ENCODE measurements at places on chromosomes 6 and 20. TPM values are rescaled to one million over a fixed set of nuclear protein-coding genes. Genes with fewer than 3 reads are reported as not detected.

GRCh38 chr20:49668181-49668877 lies 45.3 kb downstream of the B4GALT5 start:
- H3K27ac ChIP-seq, result peak overlapping the region; percentile 84
- H3K4me1 ChIP-seq, result peaks cover 50% of the 10 kb centered on the region
- peaks cover 8% of the 10 kb centered on the region for H3K36me3 ChIP-seq
- H3K4me3 ChIP-seq, result peak overlapping the region; percentile 70
- H3K27me3 ChIP-seq, result peaks cover 2% of the 10 kb centered on the region

SLC13A3 gene
- not detected for total RNA-seq

LBP gene
- not detected for total RNA-seq

GRCh38 chr6:14353798-14354197 lies 236.2 kb downstream of the CD83 start:
- H3K4me3 ChIP-seq, result no peak overlapping the region
- no peaks in the 10 kb centered on the region for H3K4me1 ChIP-seq
- no peak overlapping the region for H3K27ac ChIP-seq
- no peak for DNase-seq
- H3K36me3 ChIP-seq, result no peaks in the 10 kb centered on the region

GRCh38 chr6:142885182-142885867 lies 59.7 kb downstream of the HIVEP2 start:
- H3K36me3 ChIP-seq, result peaks cover 14% of the 10 kb centered on the region
- H3K27me3 ChIP-seq, result no peaks in the 10 kb centered on the region

- no peak overlapping the region for H3K4me3 ChIP-seq
- no peaks in the 10 kb centered on the region for H3K4me1 ChIP-seq
- H3K36me3 ChIP-seq, result no peaks in the 10 kb centered on the region
- no peak overlapping the region for H3K27ac ChIP-seq
These were observed 37.6 kb downstream of the OR2B6 start for GRCh38 chr6:27994616-27995015.

DNA sequence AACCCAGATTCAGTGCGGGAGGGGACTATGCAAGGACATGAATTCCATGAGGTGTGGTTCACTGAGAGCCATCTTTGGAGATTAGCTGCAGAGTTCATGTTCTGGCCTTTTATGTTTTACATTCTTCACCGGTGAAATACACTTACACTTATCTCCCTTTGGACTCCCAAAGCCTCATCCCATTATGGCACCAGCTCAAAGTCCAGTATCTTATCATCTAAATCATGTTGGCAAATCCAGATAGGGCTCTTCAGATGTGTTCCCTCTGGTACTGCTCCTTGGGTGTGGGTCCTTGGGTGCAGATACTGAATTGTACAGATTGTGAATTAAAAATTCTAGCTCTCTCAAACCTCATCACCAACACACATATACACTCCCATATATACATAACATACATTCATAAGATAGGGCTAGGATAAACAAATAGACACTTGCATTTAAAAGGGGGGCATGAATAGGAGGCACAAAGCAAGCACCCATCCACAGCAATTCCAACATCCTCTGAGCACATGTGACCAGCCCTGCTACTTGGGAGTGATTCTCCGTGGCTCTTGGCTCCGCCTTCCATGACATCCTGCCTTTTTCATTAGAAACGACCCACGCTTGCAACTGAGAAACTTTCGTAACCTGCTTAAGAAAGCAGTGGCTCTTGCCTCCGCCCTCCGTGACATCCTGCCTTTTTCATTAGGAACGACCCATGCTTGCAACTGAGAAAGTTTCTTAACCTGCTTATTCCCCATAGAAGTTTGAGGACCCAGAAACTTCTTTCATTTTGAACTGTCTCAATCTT lies 53.6 kb upstream of the LRRC1 start:
- H3K4me3 ChIP-seq, result peak overlapping the region; percentile 30
- peaks cover 15% of the 10 kb centered on the region for H3K4me1 ChIP-seq
- no peaks in the 10 kb centered on the region for H3K36me3 ChIP-seq
- H3K27ac ChIP-seq, result peak overlapping the region; percentile 38
- H3K27me3 ChIP-seq, result peaks cover 2% of the 10 kb centered on the region

DNA sequence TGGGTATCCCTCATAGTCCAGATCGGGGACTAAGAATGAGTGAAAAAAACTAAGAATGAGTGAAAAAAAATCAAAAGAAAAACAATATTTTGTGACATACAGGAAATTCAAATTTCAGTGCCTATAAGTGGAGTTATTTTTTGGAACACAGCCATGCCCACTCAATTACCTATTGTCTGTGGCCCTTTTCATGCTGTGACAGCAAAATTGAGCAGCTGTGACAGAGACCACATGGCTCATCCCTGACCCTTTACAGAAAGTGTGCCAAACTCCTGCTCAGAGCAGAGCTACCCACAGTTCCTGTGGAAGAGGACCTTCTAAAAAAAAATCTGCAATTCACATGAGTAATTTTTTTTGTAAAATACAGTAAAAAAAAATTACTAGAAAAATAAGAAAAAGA lies 1.4 kb downstream of the NCR2 start:
- no peak for DNase-seq
- no peaks in the 10 kb centered on the region for H3K36me3 ChIP-seq
- H3K27ac ChIP-seq, result no peak overlapping the region
- peaks cover 19% of the 10 kb centered on the region for H3K4me1 ChIP-seq
- peaks cover 4% of the 10 kb centered on the region for H3K27me3 ChIP-seq

DNA sequence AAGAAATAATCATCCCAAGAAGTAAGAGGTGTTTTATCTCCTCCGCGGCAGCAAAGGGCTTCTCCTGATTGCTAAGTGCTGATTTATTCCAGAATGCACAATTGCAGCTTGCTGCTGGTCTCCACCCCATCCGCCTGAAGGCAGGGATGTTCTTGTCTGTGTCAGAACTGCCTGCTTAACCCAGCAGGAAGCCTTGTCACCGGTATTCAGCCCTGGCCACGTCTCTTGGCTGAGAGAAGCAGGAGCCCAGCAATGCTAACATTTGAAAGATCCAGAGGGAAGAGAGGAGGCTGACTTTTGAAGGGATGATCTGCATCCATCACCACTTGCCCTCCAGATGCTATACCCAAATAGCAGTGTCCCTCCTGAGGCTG lies 4.2 kb downstream of the SCML4 start:
- H3K4me3 ChIP-seq, result peak overlapping the region; percentile 75
- peak overlapping the region; percentile 80 for H3K27ac ChIP-seq
- peaks cover 11% of the 10 kb centered on the region for H3K36me3 ChIP-seq
- peaks cover 66% of the 10 kb centered on the region for H3K4me1 ChIP-seq
- peak; percentile 49 for DNase-seq

DNA sequence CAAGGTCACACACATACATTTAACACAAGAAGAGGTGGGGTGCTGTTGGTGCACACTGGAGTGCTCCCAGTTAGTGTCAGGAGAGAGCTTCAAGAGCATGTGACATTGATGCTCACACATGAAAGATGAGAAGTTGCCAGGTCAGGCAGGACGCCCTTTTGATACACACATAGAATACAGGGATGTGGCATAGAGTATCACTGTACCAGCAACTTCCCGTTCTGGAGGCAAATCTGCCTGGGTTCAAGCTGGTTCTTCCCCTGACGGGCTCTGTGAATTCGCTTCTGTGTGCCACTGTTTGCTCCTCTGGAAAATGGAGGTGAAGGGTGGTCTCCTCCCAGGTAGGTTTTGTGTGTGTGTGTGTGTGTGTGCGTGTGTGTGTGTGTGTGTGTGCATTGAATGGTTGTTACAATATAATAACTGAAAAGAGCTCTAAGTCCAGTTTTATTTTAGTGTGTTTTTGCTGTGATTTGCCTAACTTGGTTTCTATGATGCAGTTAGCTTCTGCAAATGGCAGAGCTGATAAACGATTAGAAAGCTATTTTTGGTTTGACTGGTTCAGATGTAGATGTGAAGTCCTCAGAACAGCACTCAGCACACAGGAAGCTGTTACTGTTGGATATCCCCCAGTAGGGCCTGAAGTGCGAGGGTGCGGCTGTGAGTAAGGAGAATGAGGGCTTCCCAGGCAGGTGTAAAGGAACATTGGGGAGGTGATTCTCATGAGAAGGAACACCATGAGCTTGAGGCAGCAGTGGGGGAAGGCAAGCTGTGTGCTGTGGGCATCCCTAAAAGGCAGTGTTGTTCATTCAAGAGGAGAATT lies 53.4 kb downstream of the HIVEP1 start:
- H3K36me3 ChIP-seq, result peaks cover 4% of the 10 kb centered on the region
- H3K27ac ChIP-seq, result peak overlapping the region; percentile 48
- DNase-seq, result no peak
- peaks cover 42% of the 10 kb centered on the region for H3K4me1 ChIP-seq
- no peak overlapping the region for H3K4me3 ChIP-seq

DNA sequence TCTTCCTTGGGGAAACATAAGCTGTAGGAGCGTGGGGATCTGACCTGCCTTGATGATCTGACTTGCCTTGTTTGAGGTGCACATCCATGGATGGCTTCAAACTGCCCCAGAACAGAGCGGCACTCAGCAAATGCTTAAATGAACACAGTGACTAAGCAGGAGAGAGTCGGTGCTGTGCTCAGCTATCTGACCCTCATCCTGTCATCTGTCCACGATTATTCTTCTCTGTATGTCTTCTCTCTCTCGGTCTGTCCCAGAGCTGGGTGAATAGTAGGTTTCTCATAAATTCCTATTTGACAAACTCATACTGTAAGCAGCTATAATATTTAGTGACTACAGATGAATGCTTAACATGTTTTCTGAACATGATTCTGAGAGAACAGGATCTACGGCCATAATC lies 37.3 kb downstream of the TRAM2 start:
- H3K27ac ChIP-seq, result no peak overlapping the region
- DNase-seq, result no peak
- H3K36me3 ChIP-seq, result peaks cover 3% of the 10 kb centered on the region

UFL1 gene
- total RNA-seq, result 23.5 TPM

DAAM2 gene
- total RNA-seq, result not detected

FAM184A gene
- 5.4 TPM for total RNA-seq

DNA sequence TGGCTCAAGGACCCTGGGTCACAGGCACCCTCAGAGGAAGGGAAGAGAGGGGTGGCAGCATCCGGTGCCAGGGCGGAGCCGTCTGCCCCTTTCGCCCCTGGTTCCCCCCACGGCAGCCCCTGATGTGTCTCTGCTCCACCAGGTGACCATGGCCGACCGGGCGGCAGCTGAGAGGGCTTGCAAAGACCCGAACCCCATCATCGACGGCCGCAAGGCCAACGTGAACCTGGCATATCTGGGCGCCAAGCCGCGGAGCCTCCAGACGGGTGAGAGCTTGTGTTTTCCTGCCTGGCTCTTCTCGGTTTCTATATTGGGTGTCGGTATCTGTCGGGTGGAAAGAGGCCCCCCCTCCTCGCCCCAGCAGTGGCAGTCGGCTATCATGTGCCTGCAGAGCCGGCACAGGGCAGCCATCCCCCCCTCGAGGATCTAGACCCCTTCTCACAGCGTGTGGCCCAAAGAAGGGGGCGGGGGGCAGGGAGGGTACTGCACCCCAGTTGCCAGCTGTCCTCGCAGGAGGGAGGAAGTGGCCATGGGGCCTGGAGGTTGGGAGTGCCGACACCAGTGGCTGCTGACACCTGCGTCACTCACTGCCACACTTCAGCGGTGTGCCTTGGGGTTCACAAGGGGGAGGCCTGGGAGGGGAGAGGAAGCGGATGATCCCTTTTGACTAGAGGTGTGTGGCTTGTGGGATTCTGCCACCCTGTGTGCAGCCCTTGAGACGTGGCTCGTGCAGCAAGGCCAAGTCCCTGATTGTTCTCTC lies 1.5 kb downstream of the RBM38 start:
- H3K4me3 ChIP-seq, result peak overlapping the region; percentile 98
- peaks cover 67% of the 10 kb centered on the region for H3K4me1 ChIP-seq
- H3K27ac ChIP-seq, result peak overlapping the region; percentile 96
- peak; percentile 93 for DNase-seq
- peaks cover 54% of the 10 kb centered on the region for H3K36me3 ChIP-seq

DNA sequence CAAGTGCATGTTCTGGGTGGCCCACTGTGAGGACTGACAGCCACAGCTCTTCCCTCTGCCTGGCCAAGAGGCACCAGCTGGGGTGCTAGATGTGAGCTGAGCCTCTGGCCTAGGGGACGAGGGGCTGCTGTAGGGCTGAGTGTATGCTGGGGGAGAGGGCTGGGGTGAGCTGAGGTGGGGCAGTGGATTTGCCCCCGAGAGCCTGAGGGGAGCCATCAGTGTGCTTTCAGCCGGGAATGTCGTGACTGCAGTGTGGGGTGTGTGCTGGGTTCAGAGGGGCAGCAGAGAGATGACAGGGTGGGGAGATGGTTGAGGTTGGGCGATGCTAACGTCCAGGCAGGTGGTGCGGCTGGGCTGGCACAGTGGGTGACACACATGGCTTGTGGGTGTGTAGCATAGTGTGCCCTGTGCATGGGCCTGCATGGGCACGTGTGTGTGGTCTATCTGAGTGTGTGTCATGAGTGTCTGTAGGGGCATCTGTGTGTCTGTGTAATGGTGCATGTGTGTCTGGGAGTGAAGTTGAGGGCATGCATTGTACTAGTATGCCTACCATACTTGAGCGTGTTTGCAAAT lies 46.0 kb upstream of the BLCAP start:
- H3K4me3 ChIP-seq, result no peak overlapping the region
- DNase-seq, result no peak
- no peaks in the 10 kb centered on the region for H3K36me3 ChIP-seq
- no peaks in the 10 kb centered on the region for H3K4me1 ChIP-seq
- no peak overlapping the region for H3K27ac ChIP-seq

DNA sequence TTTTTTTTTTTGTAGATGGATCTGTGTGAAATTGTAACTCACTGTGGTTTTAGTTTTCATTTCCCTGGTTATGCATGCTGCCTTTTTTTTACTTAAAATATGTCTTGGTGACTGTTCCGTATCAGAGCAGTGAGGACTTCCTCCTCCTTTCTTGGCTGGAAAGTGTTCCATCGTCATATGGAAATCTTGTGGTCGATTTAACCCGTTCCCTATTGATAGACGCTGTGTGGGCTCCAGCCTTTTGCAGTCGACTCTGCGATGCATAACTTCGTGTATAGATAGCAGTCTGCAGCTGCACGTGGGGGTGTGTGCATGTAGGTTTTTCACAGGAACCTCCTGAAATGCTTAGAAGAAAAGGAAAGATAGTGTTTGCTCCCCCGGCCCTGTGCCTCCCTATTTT lies 28.1 kb upstream of the PNPLA1 start:
- no peak overlapping the region for H3K27ac ChIP-seq
- peaks cover 11% of the 10 kb centered on the region for H3K27me3 ChIP-seq
- no peak for DNase-seq
- peaks cover 7% of the 10 kb centered on the region for H3K4me1 ChIP-seq

GRCh38 chr6:20652299-20653084 lies 118.2 kb downstream of the CDKAL1 start:
- no peak overlapping the region for H3K27ac ChIP-seq
- H3K27me3 ChIP-seq, result no peaks in the 10 kb centered on the region
- peaks cover 15% of the 10 kb centered on the region for H3K4me1 ChIP-seq
- DNase-seq, result no peak

All from activated CD4-positive, alpha-beta memory T cell treated with anti-CD3 and anti-CD28 coated beads, Interleukin-2, amount 10 ng/mL, durations not matched to agents 7 days and 5 days (primary cell).